ENCODE measurements at places on chromosomes 2 and 18.
A peak's percentile ranks its signal among the peaks of the same experiment; 100 is the strongest.

DNA sequence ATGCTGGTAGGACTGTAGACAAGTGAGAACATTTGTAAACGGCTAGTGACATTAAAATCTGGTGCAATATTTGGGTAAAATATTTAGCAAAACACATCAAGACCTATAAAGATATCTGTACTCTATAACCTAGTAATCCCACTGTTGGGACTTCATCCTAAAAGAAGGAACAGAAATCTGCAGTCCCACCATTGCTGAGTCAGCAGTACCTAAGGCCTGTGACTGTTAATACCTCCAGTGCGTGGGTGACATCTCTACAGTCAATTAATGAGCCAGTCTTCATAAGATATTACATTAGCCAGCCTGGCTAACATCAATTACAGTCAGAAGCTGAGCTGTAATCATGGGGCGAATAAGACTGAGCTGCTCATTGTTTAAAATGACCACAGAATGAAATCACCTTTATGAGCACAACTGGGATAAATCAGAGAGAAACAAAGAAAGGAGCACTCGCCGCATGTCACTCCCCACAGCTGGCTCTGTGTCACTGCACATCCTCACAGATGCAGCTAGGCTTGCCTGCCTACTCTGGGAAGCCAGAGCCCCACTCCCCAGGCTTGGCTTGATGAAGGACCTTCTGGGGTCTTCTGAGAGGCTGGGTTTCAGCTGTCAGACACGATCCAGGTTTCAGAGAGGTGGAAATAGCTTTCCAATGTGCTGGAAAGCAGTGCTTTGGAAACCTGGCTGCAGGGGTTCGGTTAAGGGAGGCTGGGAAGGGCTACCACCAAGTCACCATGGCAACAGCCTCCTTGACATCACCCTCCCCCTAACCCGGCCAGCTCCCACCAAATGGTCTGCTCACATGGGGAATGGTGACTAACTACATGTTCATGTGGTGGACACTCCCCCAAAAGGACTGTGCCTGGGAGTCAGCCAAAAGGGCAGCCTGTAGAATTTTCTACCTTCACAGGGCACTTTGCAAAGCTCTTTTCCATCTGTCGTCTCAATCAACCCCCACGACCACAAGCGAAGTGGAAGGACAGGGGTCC lies 145.0 kb downstream of the ZBTB7C start:
- DNase-seq: peak; percentile 95

- DNase-seq: peak; percentile 6
These were observed at the start of gene CHST9 for GRCh38 chr18:27185025-27185763. TSS of gene CHST9 (minus strand) at chr18:27185308. CDS start at chr18:27142809, 42,499 bp downstream.

DNA sequence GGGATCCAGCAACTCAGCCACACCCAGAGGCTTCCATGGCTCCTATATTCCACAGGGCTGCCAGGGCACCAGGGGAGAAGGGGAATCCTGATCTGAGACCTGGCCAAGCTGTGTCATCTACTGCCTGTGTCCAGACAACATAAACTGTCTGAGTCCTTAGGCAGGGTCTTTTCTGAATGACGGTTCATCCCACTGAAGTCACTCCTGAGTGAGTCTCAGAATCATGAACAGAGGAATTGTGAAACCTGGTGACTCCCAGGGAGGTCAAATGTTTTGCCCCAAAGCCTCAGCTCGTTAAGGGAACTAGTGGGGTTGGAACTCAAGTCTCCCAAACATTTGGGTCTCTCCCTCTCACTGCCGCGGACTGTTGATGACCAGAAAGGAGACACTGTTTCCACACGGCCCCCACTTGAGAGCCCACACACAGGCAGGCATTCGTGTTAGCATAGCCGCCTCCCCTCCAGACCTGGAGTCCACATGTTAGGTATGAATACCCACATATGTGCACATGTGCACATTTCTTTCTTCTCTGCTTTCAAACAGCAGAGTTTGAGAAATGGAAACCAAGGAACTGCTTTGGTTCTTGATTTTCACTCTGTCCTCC lies 125.0 kb upstream of the MSH6 start:
- DNase-seq: no peak

DNA sequence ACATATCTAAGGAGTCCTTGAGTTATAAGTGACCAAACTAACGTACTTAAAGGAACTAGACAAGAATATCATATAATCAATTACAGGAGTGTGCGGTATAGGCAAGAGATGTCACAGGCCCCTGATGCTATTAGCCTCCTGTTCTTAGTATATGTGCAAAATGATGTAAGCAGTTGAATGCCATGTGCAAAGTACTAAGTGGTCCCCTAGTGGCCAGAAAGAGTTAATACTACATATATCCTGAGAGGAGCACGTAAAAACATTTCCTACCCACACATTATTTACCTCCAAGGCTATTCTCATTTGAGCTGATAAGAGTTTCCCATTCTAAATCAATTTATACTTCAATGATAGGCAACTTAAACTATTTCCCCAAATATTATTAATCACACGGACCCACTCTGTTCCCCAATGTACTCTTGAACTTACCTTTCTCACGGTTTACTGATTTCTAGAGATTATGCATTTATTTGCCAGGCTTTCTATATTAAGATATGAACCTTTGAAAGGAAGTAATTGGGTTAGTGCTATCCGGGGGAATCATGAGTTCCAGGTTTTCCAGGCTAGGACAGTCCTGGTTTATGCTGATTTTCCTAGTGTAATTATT lies 158.0 kb upstream of the KLHL14 start:
- peak; percentile 27 for DNase-seq

DNA sequence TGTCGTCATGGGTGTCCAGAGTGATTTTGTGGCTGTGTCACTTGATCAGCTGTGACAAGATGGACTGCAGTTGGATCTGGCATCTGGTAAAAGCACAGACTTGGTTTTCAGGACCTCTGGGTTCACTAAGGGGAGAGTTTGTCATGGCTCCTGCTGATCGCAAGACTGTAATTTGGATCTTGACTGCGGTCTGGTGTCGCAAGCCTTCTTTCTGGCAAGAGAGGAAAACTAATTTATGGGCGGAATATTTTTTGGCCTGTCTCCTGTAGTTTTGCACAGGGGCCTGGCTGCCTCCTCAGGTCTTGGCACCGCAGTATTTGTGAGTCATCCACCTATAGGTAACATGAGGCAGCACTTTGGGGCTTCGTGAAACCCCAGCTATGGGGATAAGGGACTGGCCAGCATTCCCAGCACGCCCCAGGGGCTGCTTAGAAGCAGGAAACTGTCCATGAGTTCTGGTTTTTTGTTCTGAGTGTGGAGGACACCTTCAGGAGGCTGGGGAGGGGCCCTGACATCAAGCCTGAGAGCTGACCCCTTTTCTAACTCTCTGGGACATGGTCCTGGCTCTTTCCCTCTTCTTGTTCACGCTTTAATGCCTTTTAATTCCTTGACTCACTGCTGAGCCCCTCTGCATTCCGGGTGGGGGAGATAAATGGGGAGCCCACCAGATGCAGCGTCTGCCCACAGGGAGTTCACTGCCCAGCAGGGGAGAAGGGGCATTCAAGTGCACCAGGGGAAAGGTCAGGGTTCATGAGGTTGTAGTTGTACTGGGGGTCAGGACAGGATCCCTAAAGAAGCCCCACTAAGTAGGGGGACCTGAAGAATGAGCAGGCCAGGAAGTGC lies 12.2 kb downstream of the SH3BP4 start:
- DNase-seq: peak; percentile 89

DNA sequence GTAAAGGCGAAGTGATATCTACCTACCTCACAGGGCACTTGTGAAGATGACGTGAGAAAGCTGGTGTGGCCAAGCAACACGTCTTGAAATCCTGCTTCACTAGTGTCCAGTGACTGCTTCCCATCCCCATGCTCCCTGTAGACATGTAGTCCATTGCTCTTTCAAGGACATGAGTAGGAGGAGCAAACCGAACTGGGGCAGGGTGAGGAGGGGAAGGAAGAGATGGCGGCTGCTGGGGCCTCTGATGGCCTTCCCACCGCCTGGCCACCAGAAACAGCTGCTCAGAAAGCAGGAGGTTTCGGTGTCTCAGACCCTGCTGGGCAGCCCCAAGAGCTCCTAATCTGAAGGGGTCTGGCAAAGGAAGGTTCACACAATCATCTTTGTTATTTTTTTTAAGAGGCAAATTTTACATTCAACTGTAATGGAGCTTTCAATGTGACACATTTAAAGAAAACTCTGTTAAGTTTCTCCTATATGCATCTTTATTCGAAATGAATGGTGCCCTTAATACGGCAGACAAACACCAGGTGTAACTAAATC lies 14.7 kb downstream of the CPLX4 start:
- DNase-seq: no peak

- no peak for DNase-seq
These were observed 142.7 kb downstream of the FIGN start for GRCh38 chr2:163592954-163593622.

DNA sequence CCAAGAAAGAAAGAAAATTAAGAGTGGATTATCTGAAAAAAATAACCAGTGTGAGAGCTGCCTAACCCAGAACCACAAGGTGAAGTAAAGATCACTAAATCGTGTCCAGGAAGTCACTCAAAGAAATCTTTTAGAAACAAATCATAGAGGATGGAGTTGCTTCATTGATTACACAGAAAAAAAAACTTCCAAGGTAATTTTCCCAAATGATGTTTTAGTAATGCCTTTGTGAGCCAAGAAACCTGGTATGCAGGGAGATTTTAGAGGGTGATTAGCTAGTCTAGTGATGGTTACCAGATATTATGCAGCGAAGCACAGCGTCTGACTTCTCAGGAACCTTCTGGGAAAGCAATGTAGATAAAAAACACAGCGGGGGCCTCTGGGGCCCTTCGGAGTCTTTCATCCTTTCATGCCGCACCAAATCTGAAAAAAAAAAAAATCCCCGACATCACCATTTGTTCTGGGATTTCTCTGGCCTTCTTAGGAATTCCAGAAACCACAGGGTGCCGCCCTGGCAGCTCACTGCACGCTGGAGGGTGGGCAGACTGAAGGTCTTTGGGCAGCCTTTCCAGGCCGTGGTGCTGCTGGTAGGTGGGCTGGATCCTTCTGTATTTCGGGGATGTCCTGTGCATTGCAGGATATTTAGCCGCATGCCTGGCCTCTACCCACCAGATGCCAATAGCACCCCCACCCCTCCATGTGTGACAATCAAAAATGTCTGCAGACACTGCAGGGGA lies 17.3 kb downstream of the ALPK2 start:
- DNase-seq: peak; percentile 67

GRCh38 chr2:33029459-33029858 lies 82.7 kb downstream of the LTBP1 start:
- DNase-seq: no peak

All from mammary epithelial cell (primary cell).